Head of caudate nucleus (tissue), 42 donors: ENCODE measurements at places on chromosomes 12 and 14.

GRCh38 chr14:67515386-67516079 lies 17.6 kb upstream of the PLEKHH1 start:
- peak; percentile 61 for DNase-seq

DNA sequence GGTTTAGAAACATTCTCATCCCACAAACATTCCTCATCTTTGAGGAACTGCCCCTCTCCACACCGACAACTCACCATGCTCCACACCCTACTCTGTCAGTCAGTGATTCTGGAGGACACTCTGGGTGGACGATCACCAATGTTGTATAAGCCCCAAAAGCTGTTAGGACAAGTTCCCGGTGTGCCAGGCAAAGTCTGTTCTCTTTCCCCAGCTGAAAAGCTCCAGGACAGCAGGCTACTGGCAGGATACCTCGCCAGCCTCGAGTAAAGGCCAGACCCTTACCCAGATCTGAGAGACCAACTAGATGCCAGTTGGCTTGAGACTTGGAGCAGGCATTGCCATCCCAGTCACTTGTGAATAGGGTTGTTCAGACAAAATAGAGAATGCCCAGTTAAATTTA lies 12.0 kb downstream of the KRT5 start:
- no peak for DNase-seq

- DNase-seq, result peak; percentile 52
Measured at GRCh38 chr12:98868076-98868475, 223.0 kb downstream of the APAF1 start.

DNA sequence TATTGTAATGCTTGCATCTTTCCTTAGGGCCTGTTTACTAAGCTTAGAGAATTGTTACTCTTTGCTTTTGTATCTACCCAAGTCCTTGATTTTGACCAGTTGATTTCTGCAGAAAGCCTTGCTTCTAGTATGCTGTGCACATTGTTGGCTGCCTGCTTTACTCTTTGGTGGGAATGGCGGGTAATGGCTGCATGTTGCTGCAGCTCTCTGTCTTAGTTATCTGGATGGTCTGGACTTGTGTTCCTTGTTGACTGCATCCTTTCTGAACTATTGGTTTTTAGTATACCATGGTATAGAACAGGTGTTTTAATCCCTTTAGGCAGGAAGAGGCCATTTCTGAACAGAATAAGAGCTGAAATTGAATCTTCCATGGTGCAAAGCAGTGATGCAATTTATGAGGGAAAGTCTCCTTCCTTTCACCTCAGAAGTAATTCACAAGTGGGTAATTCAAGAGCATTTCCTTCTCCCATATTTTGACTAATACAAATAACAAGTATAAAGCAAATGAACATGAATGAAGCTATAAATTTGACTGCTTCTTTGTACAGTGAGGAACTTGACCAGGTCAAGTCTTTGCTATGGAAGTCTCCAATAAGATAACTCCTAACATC lies 466.4 kb downstream of the NPAS3 start:
- no peak for DNase-seq

- DNase-seq, result no peak
Measured at GRCh38 chr12:52209321-52209720, 17.5 kb upstream of the KRT80 start.

- no peak for DNase-seq
Measured at GRCh38 chr12:45217846-45218245, 2.0 kb downstream of the ANO6 start.
